ENCODE measurements at places on chromosomes 13 and 19.

DNA sequence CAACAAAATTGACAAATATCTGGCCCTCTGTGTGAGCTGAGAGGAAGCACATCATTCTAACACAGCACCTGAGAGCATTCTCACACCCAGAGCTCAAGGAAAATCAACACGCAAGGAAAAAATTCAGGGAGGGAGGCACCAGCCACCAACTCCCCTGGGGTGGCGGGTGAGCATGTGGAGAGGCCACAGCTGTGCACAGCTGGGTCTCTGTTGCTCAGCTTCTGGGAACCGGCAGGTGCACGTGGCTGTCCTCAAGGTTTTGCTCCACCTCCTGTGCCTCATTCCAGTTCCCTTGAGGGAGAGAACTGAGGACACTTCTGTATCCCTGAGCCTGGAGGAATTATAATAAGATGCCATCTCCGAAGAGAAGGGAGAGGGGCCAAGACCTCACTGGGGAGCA lies 134.0 kb downstream of the USP12 start:
- no peak for DNase-seq

DNA sequence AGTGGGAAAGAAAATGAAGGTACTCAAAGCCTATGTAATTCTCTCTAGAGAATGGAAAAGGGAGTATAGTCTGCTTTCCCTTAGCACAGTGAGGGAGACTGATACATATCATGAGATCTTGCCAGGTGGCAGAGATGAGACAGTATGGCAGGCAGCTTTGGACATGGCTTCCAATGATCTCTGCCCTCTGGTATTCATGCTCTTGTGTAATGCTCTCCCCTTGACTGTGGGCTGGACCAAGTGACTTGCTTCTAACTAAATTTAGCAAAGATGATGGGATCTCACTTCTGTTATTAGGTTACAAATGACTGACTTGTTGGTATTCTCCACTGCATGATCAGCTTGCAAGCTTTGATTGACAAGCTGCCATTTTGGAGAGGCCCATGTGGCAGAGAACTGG lies 10.2 kb downstream of the ZNF132 start:
- no peak for DNase-seq

DNA sequence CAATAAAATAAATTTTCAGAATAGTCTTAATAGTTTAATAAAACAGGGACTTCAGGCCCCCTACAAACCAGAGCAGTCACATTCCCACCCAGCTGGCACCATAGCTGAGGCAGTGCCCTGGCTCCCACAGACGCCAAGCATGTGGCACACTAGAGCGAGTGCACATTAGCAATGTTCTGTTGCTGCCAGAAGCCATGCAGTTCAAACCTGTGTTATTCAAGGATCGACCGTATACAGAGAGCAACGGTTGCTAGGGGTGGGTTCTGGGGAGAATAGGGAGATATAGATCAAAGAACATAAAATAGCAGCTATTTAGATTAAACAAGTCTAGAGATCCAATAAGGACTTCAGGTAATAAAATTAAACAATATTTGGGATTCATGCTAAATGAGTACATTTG lies 419.3 kb upstream of the KLHL1 start:
- DNase-seq = no peak

DNA sequence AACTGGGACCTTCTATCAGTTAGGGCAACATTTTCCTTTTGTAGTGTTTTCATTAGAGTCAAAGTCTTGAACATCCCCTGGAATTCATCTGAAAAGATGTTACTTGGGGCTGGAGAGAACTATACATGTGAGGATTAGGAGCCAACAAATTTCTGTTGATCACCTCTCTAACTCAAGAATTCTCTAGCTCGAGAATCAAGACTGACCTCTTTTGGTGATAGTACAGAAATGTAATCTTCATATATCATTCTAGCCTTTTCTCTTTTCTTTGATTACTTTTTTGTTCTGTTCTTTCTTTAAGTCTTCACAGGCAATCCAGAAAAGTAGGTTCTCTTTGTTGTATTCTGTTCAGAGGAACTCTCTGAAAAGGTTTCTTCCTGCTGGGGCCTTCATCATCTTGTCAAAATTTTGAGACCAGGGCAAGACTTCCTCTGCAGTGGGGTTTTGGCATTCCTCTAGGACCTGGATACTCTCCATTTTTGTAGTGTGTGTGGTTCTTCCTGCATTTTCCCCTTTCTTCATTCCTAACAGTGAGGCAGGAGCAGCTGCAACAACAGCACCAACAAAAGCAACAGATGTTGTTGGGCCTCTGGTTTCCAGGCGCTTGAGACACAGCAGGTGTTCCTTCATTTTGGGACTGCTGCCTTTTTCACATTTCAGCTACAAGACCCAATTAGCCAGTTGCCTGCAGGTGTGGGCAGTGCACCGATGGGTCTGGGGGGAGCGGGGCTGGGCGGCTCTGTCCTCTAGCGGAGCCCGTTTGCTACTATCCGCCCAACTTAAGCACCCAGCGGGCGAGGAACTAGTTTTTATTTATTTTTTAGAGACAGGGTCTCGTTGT lies 26.2 kb downstream of the ELF1 start:
- no peak for DNase-seq

GRCh38 chr13:24131749-24132148 lies 28.8 kb upstream of the SPATA13 start:
- DNase-seq = no peak

DNA sequence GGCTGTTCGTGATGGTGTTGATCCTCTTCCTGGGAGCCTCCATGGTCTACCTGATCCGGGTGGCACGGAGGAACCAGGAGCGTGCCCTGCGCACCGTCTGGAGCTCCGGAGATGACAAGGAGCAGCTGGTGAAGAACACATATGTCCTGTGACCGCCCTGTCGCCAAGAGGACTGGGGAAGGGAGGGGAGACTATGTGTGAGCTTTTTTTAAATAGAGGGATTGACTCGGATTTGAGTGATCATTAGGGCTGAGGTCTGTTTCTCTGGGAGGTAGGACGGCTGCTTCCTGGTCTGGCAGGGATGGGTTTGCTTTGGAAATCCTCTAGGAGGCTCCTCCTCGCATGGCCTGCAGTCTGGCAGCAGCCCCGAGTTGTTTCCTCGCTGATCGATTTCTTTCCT lies 12.2 kb upstream of the C19orf33 start:
- DNase-seq = no peak

DNA sequence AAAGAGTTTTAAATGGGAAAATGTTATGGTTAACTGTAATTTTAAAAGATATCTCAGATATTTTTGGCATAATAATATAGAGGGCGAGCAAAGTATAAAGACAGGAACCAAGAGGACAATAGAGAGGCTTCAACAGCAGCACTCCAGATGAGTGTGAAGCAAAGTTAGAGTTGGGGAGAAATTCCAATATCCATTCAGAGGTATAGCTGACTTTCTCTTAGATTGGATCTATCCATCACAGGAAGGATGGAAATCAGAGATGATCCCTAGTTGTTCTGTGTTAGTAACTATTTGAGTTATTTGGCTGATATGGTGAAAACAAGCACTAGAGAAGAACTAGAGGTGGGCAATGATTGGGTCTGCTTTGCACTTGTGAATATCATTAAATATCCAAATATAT lies 786.0 kb upstream of the KLHL1 start:
- no peak for DNase-seq

- no peak for DNase-seq
Observed at GRCh38 chr19:45451131-45451849, 16.5 kb upstream of the FOSB start.

DNA sequence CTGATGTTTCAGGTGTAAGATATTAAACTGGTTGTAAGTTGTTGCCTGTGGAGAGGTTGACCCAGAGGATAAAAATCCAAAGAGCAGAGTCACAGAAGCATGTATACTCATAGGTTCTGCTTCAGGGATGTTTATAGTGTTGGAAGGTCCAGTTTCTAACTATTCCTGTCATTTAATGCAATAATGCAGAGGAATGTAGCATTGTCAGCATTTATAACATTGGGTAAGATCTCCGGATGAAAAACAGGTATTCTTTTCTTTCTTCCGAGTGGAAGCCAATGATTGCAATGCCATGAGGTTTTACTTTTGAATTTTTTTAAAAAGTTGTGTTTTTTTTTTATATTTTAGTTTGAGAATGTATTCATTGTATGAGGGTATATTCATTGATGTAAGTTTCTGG lies 771.0 kb downstream of the PCDH9 start:
- no peak for DNase-seq

- DNase-seq = no peak
Observed at GRCh38 chr13:66359910-66360552, 870.1 kb downstream of the PCDH9 start.

DNA sequence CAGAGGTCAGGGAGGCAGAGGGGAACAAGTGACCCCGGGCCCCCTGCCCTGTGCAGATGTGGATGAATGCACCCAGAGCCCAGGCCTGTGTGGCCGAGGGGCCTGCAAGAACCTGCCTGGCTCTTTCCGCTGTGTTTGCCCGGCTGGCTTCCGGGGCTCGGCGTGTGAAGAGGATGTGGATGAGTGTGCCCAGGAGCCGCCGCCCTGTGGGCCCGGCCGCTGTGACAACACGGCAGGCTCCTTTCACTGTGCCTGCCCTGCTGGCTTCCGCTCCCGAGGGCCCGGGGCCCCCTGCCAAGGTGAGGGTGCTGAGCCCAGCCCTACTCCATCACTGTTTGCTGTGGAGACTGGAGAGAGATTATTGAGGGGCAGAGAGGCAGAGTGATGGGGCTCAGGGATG lies 9.9 kb downstream of the LTBP4 start:
- DNase-seq = no peak

DNA sequence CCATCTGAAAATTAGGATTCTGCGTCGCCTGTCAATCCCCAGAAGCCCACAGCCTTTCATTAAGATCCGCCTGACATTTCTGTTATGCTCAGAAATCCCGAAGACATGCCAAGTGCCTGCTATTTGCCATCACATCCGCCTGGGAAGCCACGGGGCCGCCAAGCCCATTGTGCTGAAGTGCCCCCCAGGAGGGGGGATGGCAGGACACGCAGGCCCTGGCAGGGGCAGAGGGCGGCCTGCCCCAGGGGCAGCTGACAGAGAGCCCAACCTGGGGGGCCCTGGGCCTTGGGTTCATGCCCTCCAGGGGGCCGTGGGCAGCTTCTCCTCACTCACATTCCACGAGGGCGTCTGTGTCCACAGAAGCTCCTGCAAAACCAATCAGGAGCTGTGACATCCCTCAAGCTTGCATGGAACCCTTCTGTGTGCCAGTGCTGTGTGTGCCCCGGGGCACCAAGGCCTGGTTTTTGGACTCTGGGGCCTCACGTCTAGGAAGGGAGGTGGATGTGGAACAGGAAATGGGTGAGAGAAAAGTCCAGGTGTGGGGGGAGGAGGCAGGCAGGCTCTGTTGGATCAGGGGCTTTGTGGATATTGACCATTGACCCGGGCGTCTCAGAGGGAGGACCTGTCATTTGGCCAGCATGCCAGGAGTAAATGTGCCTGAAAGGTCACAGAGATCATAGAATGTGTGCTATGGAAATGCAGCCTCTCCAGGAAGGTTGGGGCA lies 122.9 kb downstream of the URI1 start:
- peak; percentile 18 for DNase-seq

DNA sequence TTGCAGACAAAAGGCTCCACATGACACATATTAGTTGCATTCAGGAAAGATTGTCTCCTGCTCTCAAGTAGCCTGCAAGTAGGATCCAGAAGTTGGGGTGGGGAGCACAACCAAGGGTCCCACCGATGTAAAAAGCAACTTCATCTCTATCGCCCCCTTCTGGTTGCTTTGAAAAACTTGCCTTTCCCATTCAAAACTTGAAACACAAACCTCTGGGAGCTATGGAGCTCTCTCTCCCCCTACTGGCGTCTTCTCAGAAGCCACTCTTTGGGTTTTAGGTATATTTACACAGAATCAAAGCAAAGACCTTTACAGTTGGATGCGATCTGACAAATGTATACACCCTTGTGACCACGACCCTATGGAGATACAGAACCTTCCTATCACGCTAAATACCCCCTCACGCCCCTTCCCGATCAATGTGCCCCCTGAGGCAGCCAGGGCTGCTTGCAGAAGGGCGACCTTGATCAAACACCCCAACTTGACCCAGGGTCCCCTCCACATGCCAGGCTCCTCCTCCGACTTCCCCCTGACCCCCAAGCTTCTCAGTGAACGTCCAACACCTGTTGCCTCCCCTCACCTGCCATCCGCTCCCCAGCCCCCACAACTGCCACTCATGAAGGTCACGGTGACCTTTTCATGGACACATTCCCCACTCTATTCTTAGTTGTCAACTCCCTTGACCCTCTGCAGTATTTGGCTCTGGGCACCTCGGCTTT lies 10.1 kb downstream of the NOSIP start:
- no peak for DNase-seq

- no peak for DNase-seq
Observed at GRCh38 chr19:5953030-5953589, 24.8 kb downstream of the RANBP3 start.

DNA sequence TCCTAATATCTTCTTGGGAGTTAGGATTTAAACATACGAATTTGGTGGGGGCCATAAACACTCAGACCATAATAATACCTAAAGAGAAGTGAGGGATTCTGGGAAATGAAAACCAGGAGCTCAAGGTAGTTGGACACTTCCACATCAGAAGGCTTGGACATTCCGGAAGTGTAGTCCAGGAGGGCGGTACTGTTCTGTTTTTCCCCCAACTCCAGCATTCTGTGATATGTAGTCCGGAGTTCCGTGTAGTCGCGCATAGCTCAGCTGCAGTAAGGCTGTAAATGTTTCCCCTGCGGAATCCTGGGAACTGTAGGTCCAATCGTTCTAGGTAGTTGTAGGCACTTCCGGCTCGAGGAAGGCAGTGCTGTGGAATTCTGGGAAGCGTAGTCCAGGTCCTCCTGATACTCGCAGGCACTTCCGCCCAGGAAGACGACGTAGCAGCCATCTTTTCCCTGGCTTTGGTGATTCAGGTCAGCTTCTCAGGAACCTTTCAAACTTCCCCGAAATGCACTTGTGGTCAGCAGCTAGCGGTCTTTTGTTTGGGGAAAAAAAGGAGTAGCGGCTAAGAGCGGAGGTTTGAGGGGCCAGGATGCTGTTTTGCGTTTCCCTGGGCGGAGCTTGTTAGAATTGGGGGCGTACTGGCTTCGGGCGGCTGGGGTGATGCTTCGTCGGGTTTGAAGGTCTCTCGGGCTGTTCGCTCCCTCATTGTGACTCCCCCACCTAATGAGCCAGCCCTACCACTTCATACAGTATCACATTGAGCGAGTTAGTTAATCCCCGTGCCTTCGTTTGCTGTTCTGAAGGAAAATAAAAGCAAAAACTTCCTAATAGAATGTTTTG lies at the start of gene ZNF226:
Gene ZNF226 (plus strand): TSS at position 428 of the 840 bp plus-strand sequence. CDS start 4,981 bp downstream, outside the sequence.
- DNase-seq = peak; percentile 21

GRCh38 chr19:33124207-33125098 lies 7.5 kb upstream of the WDR88 start:
- no peak for DNase-seq

DNA sequence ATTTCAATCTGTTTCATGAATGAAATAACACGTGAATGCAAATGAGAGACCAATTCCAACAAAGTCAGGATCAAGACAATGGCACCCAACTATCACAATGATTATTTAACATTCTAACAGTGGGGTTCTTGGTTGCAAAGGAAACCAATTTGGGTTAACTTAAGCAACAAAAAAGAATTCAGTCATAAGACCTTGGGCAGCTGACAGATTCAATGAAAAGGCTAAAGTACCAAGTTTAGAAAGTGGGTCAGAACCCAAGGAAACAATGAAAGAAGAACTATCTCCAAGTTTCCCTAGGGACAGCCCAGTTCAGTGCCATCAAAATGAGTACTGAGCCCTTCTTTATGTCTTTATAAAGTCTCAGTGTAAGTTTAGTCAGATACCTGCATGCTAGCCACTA lies 17.5 kb upstream of the SIGLEC14 start:
- DNase-seq = no peak

- no peak for DNase-seq
Observed at GRCh38 chr19:389935-390289, 19.0 kb downstream of the C2CD4C start.

Data from 8988T (cell line).